Activated naive CD4-positive, alpha-beta T cell treated with anti-CD3 and anti-CD28 coated beads, Interleukin-2, amount 50 U/mL, for 72 hours (primary cell): ENCODE measurements at places on chromosomes 5 and 9. TPM values are rescaled to one million over a fixed set of nuclear protein-coding genes. Genes with fewer than 3 reads are reported as not detected.

The PCDHA1 gene
- not detected for total RNA-seq

The DIRAS2 gene
- not detected for total RNA-seq

DNA sequence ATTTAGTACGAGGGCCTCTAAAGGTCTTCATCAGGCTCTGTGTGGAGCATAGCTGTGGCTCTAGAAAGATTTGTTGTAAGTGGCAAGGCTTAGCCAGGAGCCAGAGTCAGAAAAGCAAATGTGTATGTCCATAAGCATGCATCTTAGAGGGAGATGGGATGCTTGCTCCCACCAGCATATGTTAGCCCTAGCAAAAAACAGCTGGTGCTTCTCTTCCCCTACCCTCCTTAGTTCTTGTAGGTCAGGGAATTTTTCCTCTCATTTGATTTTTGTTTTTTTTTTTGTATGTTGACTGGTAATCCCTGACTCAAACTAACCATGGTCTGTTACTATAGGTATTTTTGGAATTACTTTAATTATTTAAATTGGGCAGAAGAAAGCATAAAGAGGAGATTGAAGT, 7.7 kb downstream of the TNFSF15 start:
- no peak for DNase-seq

The ANKRD33B gene
- total RNA-seq = 5.6 TPM

DNA sequence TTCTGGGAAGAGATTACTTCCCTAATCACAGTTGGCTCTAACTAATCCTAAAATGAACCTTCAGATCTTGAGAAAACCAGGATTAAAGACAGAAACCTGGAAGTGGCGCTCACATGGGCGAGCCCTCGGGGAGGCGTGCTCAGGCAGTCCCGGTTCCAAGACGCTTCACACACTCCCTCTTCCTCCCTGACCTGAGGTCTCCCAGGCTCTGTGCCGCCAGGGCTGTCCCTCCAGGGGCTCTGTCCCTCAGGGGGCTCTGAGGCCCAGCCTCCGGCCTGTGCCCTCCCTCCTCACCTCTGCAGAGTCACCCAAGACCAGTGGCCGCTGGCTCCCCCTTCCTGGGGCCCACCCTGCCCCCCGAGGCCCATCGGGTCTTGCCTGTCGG, 10.2 kb downstream of the SLC9A3 start:
- no peak for DNase-seq

DNA sequence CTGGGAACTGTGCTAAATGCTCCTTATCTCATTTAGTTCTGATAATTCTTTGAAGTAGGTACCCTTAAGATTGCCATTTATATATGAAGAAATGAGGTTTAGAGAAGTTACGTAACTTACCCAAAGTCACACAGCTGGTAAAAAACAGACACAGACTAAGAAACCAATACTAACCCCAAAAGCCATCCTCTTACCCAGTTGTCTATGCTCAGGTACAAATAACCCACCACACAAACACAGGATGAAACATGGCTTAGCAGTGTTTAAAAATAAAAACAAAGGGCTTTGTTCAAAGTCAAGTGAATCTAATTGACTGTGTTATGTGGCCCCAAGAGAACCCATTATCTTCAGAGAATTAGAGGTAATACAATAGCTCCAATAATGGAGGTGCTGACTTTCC, 37.0 kb upstream of the IL7R start:
- DNase-seq = no peak

- no peak for DNase-seq
Observed at GRCh38 chr5:111337133-111337532, 112.9 kb downstream of the CAMK4 start.

DNA sequence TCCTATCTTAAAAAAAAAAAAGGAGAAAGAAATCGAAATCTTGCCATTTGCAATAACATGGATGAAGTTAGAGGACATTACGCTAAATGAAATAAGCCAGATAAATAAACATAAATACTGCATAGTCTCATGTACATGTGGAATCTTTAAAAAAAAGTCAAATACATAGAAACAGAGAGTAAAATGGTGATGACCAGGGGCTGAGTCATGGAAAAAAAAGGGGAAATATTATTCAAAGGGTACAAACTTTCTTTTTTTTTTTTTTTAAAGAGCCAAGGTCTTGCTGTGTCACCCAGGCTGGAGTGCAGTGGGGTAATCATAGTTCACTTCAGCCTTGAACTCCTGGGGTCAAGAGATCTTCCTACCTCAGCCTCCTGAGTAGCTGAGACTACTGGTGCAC, 310.1 kb downstream of the ZNF608 start:
- no peak for DNase-seq

GRCh38 chr5:35651002-35651756, 33.5 kb downstream of the SPEF2 start:
- DNase-seq = peak; percentile 54

DNA sequence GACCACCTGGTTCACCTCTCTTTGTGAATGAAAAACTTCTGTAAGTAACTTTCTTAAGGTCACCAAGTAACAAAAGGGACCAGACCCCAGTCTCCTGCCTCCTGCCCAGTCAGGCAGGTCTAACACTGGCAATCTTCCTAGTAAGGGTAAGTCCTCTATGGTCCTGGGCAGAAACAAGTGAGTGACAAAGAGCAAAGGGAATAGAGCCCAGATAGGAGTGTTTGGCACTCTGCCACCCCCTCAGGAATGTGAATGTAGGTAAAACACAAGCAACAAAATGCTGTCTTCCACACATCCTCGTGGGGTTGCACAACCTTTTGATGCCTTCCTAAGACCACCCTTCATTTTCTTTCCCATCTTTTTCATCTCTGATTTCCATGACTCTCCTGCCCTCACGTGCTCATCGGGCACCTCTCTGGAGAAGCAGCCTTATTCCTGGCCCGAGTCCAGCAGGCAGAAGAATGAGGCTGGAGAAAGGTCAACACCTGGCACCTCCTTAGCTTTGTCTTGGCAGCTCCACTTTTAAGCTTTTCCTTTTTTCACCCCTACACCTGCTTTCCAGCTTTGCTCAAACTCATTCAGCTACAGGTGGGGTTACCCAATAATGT, 90.2 kb upstream of the LHFPL2 start:
- DNase-seq = no peak

The GMCL2 gene
- total RNA-seq = not detected

DNA sequence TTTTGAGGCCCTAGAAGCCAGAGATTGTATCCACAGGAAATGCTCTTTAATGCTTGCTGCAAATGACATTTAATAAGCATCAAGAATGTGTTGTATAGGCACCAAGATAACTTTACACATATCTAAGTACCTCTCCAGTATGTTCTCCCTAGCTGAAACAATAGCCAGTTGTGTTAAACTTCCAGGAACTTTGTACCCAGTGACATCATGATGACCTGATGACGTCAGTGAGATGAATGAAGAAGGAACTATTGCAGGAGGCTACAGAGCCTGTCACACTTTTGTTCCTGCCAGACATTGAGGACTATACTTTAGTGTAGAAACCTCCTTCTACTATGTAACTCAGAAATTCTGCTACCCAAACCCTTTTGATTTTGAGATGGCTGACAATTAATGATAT, 129.8 kb downstream of the CD180 start:
- DNase-seq = no peak

- no peak for DNase-seq
Observed at GRCh38 chr5:171157276-171157675, 151.8 kb upstream of the TLX3 start.

DNA sequence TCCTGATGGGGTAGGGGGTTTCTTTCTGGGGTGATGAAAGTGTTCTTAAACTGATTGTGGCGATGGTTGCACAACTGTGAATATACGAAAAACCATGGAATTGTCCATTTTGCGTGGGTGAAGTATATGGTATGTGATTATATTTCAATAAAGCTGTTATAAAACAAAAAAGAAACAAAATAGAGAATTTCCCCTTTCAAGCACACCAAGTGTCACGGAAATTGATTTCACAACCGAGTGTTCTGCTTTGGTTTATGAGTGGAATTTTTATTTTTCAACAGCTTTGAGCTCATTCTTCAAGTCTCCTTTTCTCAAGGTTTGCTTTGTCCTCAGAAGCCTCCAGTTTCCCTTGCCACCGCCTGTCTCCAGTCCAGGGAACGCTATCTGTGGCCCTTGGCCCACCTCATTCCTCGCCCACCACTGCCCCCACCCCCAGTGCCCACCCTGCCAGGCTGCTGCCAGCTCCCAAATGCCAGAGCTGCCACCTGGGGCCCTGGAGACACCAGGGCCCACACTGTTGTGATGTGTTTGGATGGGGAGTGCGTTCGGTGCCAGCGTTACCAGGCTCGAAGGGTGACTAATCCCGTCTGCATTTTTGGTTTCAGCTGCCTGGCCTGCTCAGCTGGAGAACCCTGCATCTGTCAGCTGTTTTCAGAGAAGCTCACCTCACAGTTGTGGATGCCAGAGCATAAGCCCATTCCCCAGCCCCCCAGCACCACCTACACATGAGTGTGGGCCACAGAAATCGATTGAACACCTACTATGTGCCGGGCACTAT, 30.4 kb downstream of the DUSP1 start:
- no peak for DNase-seq

- no peak for DNase-seq
Observed at GRCh38 chr9:134333874-134334581, 7.8 kb downstream of the RXRA start.

The PCDHB15 gene
- not detected for total RNA-seq

DNA sequence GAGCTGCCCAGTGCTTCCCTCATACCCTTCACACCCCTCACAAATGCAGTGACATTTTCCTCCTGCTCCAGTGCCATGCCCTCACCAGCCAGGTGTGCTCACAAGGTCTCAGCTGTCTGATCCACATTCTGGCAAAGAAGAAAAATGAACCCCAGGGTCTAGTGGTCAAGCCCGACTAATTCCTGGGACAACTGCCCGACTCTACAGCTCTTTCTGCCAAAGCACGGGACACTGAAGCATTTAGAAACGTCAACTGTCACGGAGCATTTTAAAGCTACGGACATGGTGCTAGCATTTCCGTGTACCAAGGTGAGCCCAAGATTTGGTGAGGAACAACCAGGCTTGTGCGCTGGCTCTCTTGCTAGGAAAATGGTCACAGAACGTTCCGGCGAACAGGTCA, 56.8 kb upstream of the PHYKPL start:
- DNase-seq = no peak

GRCh38 chr9:84405667-84406066, 65.1 kb upstream of the SLC28A3 start:
- DNase-seq = no peak

GRCh38 chr9:89724659-89725058, 119.8 kb downstream of the GADD45G start:
- DNase-seq = no peak

The CDC20B gene
- not detected for total RNA-seq

- no peak for DNase-seq
Observed at GRCh38 chr9:98550206-98550820, 158.4 kb downstream of the GABBR2 start.
